ENCODE measurements at places on chromosomes 5 and 9. TPM values are rescaled to one million over a fixed set of nuclear protein-coding genes. Genes with fewer than 3 reads are reported as not detected.

DNA sequence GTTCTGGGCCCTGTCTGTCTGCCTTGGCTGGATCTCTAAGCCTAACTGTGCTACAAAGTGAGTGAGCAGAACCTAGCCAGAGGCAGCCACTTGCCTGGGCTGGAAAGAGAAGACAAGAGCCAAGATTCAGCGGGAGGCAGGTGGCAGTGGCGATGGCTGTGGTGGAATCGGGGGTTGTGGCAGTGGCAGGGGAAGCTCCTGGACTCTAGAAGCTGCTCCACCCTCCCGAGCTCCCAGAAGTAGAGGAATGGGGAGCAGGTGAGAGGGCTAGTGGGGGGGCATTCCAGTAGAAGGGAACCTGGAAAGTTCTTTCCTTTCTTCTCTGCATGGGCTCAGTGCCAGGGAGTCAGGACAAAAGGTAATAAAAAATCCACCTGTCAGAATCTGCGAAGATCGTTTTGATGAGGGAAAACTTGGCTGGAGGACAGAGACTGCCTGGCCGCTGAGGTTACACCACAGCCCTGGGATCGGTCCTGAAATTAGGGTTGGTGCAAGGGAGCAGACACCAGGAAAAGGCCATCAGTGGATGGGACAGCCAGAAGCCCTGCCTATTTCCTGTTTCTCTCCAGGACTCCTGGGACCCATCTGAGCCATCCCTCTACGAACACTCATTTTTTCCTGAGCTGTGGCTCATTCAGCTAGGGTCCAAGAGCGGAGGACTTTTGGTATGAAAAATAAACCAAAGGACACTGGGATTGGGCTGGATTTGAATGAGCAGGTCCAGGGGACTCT lies 1.6 kb downstream of the CRAT start:
- peak overlapping the region; percentile 84 for H3K4me3 ChIP-seq
- no peak overlapping the region for H3K27ac ChIP-seq
- H3K27me3 ChIP-seq = no peaks in the 10 kb centered on the region
- H3K36me3 ChIP-seq = peaks cover 4% of the 10 kb centered on the region

DNA sequence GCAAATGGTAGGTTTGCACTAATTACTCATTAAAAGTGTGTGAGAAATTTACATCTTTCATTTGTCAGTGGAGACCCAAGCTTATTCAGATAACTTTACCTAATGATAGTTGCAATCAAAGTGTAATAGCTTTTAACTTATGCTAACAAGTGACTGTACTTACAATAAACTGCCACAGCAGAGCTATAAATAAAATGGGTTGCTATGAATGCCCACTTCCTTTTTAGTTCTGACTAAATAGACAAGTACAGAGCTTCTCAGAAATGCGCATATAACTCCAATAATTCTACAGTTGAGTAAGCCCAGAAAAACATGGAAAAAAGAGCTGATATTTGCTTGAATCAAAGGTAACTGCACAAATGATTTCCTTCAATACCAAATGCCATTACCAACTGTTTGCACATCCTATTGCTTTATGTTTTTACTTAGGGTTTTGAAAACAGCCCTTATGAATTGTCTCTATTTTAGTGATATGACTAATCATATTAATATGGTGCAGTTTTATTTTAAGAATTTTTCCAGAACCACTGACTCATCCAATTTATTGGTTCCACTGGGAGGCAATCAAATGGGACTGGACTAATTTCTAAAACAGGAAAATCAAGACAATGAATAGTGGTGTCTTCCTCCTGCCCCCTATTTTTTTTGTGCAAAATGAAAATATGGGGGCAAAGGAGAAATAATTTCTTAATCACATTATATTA lies 84.1 kb downstream of the PPP2R2B start:
- no peak for DNase-seq
- H3K27me3 ChIP-seq = no peaks in the 10 kb centered on the region
- no peak overlapping the region for H3K4me3 ChIP-seq
- no peak overlapping the region for H3K27ac ChIP-seq
- H3K4me1 ChIP-seq = peaks cover 8% of the 10 kb centered on the region

GRCh38 chr9:124309667-124310084 lies 51.9 kb downstream of the NEK6 start:
- DNase-seq = no peak
- no peak overlapping the region for H3K4me3 ChIP-seq
- H3K4me1 ChIP-seq = no peaks in the 10 kb centered on the region
- no peaks in the 10 kb centered on the region for H3K36me3 ChIP-seq

DNA sequence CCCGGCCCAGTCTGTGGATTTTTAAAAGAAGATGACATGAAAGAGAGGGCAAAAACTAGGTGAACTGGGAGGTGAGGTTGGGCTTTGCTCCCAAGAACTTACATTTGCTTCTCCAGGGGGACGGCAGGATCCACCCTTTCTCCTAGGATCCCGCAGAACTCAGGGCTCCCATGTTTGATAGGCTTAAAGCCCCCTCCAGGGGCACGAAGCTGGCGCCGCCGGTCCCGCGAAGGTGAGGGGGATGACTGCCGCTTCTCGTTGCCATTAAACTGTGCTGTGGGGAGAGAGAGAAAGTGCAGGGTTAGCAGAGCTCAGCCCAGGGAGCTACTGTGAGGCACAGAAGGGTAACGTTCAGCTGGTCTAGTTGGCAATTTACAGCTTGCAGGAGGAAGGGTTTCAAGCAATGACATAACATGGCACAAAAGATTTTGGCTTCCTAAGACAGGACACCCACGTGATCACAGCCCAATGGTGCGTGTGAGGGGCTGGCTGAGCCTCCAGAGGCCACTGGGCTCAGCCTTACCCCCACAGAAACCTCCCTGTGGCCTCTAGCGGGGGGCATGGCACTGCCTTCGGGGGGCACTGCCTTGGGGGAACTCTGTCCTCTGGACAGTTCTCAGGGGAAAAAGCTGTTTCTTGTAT lies 52.0 kb upstream of the SLC25A51 start:
- peaks cover 38% of the 10 kb centered on the region for H3K4me1 ChIP-seq
- H3K36me3 ChIP-seq = peaks cover 3% of the 10 kb centered on the region
- no peaks in the 10 kb centered on the region for H3K27me3 ChIP-seq
- DNase-seq = no peak
- H3K27ac ChIP-seq = no peak overlapping the region

DNA sequence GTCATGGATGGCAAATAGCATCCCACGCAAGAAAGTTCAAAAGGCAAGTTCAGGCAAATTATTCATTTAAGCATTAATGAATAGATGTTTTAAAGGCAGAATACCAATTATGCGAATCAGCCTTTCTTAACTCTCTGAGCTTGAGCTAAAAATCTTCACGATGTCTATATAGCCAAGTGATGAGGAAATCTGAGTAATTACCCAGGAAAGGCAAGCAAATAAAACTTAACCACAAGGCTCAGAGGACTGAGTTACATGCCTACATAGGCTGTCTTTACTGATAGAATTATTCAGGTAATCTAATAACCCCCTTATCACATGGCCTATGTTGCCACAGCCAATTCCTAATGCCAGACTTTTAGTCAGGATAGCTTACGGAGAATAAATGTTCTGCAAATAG lies 120.8 kb upstream of the MTAP start:
- H3K27me3 ChIP-seq = no peaks in the 10 kb centered on the region
- no peak for DNase-seq
- no peak overlapping the region for H3K27ac ChIP-seq
- no peak overlapping the region for H3K4me3 ChIP-seq
- no peaks in the 10 kb centered on the region for H3K36me3 ChIP-seq

DNA sequence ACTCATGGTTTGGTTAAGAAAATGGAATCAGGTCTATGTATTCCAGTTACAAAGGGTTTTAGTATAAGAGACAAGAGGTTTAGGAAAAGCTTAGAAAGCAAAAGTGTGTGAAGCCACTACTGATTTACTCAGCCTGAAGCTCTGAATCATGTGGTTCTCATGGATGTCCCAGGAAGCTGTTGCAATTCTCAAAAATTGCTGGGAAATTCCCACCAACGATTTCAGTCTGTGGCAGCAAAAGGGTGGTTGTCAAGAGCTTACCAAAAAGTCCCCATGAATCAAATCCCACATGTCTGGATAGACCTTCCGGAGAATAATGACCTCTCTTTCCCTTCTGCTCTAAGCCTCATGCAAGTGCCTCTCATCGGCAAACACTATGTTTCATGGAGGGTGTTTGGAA lies 929.9 kb downstream of the TLE4 start:
- H3K4me3 ChIP-seq = no peak overlapping the region
- no peak for DNase-seq
- no peaks in the 10 kb centered on the region for H3K4me1 ChIP-seq

DNA sequence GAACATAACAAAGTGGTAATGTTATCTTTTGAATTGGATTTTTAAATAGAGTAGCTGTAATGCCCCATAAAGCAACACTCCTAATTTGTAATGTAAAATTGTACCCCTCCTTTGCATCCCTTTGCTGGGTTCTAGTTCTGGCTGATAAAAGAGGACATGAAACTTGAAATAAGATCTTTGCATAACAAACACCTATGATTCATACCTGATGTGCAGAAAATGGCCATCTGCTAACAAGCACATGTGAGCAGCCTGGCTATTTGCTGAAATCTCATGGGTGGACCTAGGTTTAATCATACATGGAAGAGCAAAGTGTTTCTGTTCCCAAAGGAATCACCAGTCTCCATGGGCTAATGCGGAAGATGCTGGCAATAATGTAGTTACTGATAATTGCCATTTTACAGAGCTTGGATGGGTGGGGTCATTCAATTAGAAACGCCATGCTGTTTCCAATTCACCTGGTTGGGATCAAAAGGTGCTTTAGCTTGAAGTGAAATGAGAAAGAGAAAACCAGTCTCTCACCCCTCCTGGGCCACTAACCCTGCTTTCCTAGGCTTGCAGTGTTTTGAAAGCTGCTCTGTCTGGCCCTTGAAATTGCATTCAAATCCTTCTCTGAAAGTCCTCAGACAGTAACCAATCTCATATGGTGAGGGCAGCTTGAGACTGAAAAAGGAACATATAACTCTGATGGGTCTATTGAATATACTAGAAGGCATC lies 585.1 kb downstream of the TLE4 start:
- no peak overlapping the region for H3K27ac ChIP-seq
- no peaks in the 10 kb centered on the region for H3K36me3 ChIP-seq
- DNase-seq = no peak
- no peak overlapping the region for H3K4me3 ChIP-seq

DNA sequence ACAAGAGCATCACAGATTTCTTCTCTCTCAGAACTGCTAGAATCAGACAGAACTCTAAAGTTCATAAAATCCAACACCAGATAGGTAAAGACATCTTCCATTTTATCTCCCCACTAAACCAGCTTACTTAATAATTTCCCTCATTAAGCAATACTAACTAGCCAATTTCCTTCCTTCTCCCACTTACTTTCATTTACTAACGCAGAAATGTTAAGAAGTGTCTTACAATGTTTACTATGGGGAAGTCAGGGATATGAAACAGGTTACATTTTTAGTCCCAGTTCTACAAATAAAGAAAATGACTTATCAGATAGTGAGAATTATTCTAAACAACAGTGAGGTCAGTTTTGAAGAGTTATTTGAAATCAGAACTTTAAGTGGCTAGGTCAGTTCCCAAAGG lies 236.5 kb downstream of the FBXL17 start:
- no peak overlapping the region for H3K4me3 ChIP-seq
- no peaks in the 10 kb centered on the region for H3K36me3 ChIP-seq
- no peaks in the 10 kb centered on the region for H3K27me3 ChIP-seq
- peaks cover 5% of the 10 kb centered on the region for H3K4me1 ChIP-seq

GRCh38 chr9:13095056-13095455 lies 184.4 kb downstream of the MPDZ start:
- H3K4me1 ChIP-seq = no peaks in the 10 kb centered on the region
- H3K36me3 ChIP-seq = no peaks in the 10 kb centered on the region
- no peak overlapping the region for H3K4me3 ChIP-seq
- DNase-seq = no peak
- no peak overlapping the region for H3K27ac ChIP-seq
- no peaks in the 10 kb centered on the region for H3K27me3 ChIP-seq

DNA sequence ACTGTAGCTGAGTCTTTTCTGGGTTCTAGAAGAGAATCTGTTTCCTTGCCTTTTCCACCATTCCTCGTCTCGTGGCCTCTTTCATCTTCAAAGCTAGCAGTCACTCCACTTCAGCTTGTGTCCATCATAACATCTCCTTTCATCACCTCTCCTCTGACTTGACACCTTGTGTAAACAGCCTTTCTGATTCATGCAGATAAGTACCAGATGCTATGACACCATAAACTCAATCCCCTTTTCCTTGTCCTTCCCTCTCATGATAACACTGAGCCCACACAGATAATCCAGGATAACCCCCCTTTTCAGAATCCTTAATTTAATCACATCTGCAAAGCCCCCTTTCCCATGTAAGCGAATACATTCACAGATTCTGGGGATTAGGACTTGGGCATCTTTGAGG lies 95.5 kb downstream of the SNX24 start:
- H3K4me1 ChIP-seq = no peaks in the 10 kb centered on the region
- H3K27me3 ChIP-seq = no peaks in the 10 kb centered on the region
- H3K4me3 ChIP-seq = no peak overlapping the region
- DNase-seq = no peak

GRCh38 chr5:59020611-59021285 lies 437.9 kb downstream of the RAB3C start:
- peak overlapping the region; percentile 94 for H3K27ac ChIP-seq
- peaks cover 65% of the 10 kb centered on the region for H3K36me3 ChIP-seq
- no peaks in the 10 kb centered on the region for H3K27me3 ChIP-seq
- no peak for DNase-seq
- H3K4me3 ChIP-seq = peak overlapping the region; percentile 15

DNA sequence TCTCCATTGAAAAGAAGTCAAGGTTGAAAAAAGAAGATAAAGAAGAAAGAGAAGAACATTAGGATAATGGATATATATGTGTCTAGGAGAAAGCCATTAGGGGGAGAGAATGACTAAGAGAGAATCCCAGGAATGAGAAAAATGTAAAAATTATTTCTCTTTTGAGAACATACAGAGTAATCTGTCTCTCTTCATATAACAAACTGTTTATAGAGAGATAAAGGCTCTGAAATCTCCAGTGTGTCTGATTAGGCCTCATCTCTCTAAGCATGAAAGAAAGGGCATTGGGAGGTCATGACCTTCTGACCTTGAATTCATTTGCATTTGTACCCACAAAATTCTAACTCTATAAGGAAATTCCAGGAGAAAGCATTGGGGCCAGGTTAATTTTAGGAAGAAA lies 3.5 kb upstream of the MPDZ start:
- no peaks in the 10 kb centered on the region for H3K36me3 ChIP-seq
- H3K27me3 ChIP-seq = peaks cover 6% of the 10 kb centered on the region
- H3K4me1 ChIP-seq = no peaks in the 10 kb centered on the region
- no peak overlapping the region for H3K27ac ChIP-seq

NME5 gene
- total RNA-seq = not detected

STXBP1 gene
- total RNA-seq = 32.9 TPM

GPR151 gene
- not detected for total RNA-seq

PTGES gene
- not detected for total RNA-seq

SLC34A1 gene
- total RNA-seq = 0.26 TPM

CLTA gene
- 175 TPM for total RNA-seq
